Kidney glomerular epithelial cell (primary cell): ENCODE measurements at places on chromosomes 6 and 20.

GRCh38 chr6:166545156-166546034, 41.1 kb downstream of the RAMACL start:
- DNase-seq, result no peak

- DNase-seq, result peak; percentile 17
Measured at GRCh38 chr6:152651986-152652385, 14.8 kb upstream of the SYNE1 start.

DNA sequence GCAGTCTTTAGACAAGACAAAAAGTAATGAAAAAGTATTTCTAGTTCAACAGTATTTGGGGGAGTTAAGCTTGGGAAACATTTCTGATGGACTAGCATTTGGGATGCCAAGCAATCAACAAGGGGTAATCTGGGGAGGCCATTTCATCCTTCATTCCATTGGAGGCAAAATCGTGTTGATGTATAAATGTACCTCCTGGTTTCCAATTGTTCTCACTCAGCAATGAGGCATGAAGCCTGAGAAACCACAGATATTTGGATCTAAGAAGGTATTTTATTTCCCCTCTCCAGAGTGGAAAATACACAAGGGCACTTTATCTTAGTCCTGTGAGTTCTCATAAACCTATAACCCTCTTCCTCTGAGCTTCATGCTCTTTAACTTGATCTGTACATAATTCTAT, 68.2 kb downstream of the TBX18 start:
- DNase-seq, result no peak

GRCh38 chr6:144580771-144581170, 295.6 kb downstream of the UTRN start:
- no peak for DNase-seq

DNA sequence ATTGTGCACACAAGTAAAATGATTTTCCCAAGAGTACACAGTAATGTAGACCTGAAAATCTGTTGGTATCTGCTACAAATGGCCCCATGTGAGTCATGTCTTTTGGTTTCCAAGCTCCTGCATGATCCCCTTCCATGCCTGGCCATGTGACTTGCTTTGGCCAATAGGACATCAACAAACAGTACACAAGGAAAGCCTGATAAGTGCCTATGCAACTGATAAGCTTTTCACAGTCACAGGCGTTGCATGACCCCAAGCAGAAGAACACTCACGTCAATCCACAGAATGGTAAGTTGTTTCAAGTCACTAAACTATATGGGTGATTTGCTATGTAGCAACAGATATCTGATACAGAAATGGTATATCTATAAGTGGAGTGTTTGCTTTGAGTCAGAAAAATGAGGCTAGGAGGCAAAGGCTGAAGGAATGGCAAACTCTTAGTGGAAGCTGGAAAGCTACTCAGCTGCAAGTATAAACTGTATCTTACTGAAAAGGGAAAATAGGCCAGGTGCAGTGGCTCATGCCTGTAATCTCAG, 160.1 kb upstream of the BEND3 start:
- no peak for DNase-seq

GRCh38 chr6:106546691-106547414, 82.4 kb downstream of the RTN4IP1 start:
- DNase-seq, result peak; percentile 86

DNA sequence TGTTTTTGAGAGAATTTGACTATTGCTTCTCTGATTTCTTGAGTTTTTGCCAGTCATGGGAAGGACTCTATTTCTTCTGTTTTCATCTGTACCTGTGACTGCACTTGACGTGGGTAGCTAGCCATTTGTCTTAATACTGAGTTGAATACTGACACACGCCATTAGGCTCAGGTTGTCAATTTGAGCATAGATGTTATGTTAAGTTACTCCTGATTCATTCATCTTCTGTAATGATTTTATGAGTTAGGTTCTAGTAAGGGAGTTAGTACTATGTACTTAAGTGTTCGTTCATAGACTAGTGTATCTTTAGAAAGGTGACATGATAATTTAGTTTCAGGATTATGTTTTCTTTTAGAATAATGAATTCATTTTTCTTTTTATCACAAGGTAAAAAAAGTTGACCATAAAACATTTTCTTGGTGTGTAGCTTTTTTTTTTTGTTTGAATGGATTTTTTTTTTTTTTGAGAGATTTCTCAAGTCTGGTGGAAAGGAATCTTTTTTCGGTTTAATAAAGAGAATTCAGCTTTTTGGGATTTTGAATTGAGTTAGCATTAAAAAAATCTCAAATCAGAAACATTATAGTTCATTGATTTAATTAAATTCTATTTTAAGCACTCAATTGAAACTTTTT, 1.7 kb downstream of the AFDN start:
- peak; percentile 46 for DNase-seq

DNA sequence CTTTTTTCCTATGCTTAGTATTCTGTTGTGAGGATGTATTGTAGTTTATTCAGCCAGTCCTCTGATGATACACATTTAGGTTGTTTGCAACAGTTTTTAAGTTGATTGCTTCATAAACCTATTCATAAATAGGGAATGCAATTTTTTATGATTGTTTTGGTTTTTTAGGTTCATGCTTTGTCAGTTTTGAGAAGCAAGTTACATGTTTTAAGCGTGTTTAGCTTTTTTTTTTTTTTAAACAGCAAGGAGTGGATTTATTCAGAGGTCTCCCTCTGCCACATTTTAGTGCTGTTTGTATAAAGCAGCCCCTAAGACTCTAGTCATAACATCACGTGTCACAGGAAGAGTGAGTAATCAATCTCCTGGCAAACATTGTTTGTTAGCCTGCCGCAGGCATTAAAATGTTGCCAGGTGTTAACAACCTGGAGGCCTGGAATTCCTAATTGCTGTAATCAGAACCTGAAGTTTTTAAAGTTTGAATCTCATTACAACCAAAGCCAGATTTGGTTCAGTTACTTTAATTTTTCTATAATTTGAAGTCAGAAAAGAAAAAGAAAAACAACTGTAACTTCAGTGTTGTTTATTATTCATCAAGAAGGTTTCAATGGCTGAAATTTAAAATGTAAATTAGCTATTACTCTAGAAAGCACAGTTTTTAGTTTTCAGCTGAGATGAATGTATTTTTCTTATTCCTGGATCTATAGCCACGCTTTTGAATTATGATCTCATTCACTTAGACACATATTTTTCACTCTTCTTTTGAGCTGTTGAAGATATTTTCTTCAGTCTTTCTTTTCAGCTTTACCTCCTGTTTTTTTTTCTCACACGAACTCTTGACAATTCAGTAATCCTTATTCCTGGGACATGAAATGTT, 59.2 kb downstream of the KCNS1 start:
- no peak for DNase-seq

GRCh38 chr6:170451762-170452651, 101.1 kb downstream of the PSMB1 start:
- no peak for DNase-seq

DNA sequence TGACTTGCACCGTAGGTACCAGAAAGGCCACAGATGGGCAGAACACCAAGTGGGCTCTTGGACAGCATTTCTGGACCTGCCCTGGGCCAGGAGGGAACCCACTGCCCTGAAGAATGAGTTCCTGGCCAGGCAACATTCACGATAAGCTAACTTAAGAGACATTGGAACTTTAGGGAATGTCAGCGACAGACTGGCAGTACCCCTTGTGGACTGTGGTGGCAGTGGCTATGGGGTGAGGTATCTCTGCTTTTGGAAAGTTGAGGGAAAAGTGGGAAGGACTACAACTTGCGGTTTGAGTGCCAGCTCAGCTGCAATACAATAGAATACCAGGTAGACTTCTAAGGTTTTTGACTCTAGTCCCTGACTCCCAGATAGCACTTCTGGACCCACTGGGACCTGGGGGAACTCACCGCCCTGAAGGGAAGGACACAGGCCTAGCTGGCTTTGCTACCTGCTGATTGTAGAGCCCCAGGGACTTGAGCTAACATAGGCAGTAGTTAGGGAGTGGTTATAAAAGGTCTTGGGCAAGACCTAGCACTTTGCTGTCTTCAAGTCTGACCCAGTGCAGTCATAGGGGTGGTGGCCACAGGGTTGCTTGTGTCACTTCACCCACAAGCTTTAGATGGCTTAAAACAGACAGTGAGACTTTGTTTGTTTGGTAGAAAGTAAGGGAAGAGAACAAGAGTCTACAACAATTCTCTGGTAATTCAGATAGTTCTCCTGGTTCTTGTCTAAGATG, 617.6 kb downstream of the COL12A1 start:
- DNase-seq, result no peak

DNA sequence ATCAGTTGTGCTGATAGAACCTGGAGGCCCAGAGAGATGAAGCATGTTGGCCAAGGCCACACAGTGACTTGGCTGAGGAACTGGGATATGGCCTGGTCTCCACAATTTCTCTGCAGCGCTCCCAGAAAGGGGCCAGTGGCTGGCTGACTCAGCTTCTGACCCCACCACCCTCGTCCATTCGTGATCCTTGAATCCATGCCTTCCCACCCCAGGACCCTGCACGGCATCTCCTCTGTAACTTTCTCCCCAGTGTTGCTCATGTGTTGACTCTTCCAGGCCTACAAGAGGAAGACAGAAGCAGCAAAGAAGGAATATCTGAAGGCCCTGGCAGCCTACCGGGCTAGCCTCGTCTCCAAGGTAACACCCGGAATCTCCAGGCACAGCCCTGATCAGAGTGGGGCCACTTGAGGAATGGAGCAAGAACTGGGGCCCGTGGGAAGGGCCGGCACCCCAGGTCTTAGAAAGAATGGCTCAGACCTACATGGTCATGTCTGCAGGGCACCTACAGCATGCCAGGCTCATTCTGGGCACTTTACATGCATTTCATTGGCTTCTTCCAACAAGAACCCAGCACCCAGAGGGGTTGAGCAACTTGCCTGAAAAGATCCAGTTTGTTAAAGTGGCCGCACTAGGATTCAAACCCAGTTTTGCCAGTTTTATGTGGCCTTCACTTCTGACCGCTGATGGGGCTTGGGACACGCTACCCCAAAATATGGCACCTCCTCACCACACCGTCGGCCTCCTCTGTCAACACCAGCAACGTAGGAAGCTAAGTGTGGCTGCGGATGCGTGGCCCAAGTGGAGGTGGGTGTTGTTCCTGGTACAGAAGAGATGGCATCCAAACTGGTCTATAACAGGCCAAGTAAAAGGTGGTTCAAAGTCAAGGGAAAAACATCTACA, 122.2 kb downstream of the JPH2 start:
- DNase-seq, result no peak

- DNase-seq, result no peak
Measured at GRCh38 chr20:59300333-59301081, at the start of gene EDN3. Gene EDN3 (plus strand): TSS chr20:59300611. CDS start chr20:59300813, 202 bp downstream.

DNA sequence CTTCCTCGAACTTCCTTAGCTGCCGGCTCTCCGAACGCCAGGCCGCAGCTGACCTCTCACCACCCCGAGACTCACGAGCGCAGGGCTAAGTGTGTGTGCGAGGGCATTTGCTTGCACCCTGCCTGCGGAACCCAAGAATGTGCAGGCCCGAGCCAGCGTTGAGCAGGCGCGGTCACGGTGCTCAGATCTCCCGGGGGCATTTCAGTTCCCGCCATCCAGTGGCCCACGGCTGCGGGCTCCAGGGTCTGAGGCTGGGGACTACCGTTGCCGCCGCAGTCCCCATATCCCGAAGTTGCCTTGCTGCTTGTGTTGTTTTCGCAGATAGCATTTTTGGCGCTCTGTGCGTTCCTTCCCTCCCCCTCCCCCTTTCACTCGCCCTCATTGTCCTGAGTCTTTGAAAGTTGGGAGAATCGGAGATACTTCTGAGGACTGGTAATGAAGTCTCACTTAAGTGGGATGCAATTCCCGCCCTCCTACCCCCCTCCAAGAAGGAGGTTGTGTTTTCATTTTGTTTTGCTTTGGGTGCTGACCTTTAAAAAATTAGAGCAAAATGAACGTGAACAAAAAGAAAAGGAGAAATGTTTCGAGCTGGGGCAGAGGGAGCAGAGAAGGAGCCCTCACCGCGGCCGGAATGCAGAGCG, 1.7 kb downstream of the NR2E1 start:
- no peak for DNase-seq

DNA sequence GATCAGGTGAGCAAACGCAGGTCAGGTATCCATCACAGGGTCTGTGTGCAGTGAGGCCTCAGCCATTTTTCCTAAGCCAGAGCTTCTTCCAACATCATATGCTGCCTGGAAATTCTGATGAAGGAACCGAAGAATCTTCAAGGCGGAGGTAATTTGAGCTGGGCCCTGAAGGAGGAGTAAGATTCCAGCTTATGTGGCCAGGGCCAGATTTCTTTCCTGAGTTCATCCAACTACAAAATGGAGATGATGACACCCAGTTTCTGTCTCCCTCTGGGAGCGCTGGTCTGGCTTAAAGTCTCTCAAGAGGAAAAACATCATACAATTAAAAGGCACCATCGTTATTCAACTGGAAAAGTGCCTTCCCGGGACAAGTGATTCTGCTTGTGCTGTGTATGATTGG, 6.9 kb upstream of the MANBAL start:
- peak; percentile 29 for DNase-seq

DNA sequence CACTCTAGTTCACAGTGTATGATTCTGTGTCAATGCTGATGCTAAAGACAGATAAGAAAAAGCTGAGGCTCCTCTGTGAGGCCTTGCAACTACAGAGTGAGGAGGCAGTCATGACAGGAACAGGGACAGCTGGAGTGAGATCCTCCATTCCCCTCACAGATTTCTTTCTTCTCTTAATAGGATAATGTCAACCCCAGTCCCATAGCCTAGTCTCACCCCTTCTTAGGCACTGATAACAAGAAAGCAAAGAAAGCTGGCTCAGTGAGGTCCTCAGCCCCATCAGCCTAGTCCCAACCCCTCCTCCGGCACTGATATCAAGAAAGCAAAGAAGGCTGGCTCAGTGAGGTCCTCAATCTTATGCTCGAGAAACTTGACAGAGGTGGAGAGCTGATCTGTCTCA, 2.1 kb upstream of the PTCHD4 start:
- no peak for DNase-seq

DNA sequence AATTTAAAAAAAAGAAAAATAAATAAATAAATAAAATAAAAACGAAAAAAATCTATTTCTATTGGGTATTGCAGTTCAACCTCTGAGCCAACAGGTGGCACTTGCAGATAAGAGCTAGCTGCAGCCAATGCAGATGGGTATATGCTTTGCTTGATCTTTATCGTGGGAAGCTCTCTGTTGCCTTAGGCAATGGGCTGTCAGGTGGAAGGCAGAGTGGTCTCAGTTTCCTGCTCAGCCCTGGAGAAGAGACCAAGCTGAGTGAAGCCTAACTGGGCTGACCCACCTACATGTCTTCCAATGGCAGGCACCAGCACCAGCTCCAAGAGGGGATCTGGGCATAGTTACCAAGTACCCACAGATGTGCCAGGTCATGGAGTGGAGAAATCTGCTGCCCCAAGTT, 95.0 kb downstream of the AK9 start:
- no peak for DNase-seq

- DNase-seq, result no peak
Measured at GRCh38 chr6:44667668-44668390, 280.3 kb downstream of the CDC5L start.

DNA sequence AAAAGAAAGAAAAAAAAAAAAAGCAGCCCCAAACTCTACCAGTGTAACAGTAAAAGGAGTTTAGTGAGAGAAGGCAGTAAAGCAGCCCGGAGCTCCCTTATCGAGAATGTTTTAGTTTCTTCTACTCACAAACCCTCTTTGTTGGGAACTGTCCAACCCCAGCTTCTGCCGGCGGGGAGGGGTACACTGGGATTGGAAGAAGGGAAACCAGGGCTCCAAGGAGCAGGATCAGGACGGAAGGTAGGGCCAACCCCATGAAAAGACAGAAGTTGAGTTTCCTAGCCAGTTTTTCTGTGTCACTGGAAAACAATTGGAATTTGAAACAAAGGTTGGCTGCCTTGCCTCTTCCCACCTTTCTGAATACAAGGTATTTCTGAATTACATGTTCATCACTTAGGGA, 66.0 kb downstream of the KIZ start:
- no peak for DNase-seq
